ENCODE measurements at places on chromosomes 7 and 10.

DNA sequence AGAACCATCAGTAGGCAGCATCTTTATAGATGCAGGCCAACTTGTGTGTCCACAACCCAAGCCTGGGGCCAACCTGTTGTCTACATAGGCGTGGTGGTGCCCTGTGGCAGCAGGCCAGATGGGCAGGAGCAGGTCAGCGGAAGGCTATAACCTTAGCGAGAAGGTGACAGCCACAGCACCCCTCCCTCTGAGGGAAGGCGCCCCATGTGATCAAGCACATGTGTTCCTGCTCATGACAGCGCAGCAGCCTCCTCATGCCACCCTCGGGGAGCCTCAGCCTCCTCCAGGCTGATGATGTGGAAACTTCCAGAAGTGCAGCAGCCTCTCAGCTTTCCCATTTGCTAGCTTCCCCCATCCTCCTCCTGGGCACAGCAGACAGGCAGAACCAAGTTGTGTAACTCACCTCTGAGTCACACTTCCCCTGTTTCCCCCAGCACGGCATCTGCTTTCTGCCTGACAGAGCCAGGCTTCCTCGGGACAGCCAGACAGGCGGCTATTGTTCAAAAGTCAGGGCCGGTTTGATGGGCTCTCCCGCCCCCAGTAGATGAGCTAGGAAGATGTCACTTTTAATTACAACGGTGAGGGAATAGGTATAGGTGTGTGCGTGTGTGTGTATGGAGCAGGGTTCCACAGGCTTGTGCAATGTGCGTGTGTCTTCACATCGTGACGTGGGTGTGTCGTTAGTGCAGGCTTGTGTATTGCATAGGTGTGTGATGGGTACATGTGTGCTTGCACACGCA lies 312.0 kb upstream of the ZMIZ1 start:
- DNase-seq = peak; percentile 74

DNA sequence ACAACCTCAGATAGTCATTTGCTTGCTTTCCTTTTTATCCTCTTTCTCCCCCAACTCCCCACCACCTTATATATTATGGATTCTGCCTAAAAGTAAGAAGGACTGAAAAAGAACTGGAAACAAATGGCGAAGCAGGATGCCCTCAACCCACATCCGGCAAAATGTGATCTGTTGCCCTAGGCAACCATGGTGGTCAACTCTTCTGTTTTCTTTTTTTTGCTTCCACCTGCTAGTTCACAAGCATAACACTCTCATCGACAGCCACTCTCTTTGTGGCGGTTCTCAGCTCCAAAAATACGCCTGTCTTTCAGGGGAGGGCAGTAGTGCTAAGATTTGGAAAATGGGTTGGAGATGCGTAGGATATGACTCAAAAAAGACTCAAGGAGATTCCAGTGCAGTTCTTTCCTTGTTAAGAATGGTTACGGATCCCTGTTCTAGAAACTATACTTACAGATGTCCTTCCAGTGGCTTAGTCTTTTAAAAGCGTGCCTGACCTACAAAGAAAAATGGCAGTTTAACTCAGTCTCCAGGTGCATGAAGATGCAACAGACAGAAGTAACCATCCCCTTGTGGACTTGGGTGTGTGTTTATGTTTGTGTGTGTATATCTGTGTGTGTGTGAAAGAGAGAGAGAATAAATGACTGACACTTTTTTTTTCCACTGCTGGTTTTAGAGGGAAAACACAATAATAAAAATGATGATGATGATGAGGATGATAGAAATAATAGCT lies 10.7 kb downstream of the APBB1IP start:
- no peak for DNase-seq

- no peak for DNase-seq
These were observed 155.4 kb downstream of the NRP1 start for GRCh38 chr10:33179067-33179466.

GRCh38 chr10:3045471-3046209 lies 21.7 kb upstream of the PFKP start:
- DNase-seq = no peak

All from hippocampal formation (tissue), 2 donors.